ENCODE measurements at places on chromosomes 1 and 21.

- no peak for DNase-seq
These were observed 4.5 kb downstream of the SYT6 start for GRCh38 chr1:114149211-114149610.

DNA sequence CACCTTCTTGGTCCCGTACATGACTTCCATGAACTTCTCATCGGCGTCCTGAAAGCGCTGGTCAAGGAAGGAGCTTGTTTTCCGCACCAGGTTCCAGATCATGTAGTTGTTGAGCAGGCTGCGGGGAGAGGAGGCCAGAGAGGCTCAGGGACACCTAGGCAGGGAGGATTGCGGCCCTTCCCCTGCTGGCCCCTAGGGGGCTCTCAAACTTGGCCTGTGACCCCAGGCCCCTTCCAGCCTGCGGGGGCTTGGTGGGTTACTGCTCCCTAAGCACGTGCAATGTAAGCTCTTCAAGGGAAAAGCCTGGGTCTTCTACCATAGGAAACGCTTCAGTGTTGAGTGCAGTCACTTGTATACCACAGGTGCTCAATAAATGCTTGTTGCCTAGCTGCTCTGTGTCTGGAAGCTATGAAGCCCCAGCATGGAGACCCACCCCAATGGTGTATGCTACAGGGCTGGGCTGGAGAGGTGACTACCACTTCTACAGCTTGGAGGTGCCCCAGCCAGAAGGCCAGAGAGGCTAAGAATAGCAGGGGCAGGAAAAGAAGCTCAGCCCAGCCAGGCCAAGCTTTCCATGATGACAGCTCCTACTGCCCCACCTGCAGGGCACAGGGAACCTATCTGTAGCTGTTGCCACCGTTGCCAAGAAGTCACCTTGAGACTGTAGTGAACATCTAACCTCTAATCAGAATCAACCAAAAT lies 45.1 kb downstream of the ECE1 start:
- DNase-seq: no peak

- peak; percentile 46 for DNase-seq
These were observed 142.1 kb upstream of the IPO9 start for GRCh38 chr1:201686714-201687455.

DNA sequence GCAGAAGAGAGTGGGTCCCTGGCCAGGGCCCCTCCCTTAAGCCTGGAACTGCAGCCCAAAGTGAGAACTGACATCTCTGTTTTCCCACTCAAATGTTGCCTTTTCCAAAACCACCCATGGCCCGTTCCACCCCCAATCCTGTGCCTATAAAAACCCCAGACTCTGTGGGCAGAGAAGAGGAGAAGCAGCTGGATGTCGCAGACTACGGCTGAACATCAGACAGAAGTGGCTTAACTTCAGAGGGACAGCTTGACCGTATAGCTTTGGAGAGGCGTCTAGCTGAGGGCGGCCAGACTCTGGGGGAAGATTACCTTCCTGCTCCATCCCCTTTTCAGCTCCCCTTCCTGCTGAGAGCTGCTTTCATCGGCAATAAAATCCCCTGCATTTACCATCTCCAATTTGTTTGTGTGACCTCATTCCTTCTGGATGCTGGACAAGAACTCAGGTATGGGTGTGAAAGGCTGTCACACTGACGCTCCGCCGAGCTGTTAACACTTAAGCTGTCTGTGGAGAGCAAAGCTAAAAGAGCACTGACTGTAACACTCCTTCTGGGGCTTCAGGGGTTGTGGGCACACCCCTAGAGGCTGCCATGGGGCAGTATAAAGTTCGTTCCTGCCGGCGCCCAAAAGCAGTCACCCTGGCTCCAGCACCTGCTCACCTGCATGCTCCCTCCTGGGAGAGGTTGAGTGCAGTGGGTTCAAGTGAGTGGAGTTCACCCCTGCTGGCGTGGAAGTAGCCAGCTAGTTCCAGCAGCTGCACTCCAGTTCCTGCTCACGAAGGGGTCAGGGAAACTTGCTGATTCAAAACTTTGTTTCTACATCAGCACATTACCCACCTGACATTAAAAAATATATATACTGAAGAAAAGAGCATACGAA lies 19.6 kb upstream of the ERO1B start:
- no peak for DNase-seq

DNA sequence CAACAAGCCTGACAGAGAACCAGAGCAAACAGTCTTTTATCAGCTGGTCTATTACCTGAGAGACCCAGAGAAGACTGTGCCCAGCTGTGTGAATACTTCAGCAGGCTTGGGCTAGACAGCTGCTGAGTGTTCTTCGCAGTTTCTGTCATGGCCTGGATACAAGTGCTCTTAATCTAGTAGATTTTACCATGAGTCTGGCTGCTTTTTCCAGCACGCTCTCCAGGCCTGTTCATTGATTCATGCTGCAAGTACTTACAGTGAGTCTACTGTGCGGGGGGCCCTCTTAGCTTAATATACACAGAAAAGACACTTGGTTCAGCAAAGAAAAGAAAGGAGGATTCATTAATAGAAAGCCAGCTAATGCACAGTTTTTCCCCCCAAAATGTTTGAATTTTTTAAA lies 48.5 kb downstream of the RGS7 start:
- no peak for DNase-seq

DNA sequence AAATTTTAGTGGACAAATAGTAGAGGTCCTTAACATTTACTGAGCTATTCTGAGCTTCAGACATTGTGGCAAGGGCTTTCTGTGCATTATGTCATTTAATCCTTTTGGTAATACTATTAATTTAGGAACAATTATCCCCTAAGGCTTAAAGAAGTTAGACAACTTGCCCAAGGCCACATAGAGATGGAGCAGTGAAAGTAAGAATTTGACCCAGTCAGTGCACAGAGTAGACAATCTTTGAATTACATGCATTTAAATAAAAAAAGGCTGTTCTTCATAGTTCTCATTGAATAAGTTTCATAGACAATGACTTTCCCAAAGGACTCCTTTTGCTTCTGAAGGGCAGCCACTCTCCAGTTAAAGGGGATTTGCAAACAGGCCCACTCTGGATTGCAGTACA lies 142.7 kb downstream of the RUNX1 start:
- no peak for DNase-seq

- no peak for DNase-seq
These were observed 27.3 kb upstream of the BCAR3 start for GRCh38 chr1:93708734-93709481.

DNA sequence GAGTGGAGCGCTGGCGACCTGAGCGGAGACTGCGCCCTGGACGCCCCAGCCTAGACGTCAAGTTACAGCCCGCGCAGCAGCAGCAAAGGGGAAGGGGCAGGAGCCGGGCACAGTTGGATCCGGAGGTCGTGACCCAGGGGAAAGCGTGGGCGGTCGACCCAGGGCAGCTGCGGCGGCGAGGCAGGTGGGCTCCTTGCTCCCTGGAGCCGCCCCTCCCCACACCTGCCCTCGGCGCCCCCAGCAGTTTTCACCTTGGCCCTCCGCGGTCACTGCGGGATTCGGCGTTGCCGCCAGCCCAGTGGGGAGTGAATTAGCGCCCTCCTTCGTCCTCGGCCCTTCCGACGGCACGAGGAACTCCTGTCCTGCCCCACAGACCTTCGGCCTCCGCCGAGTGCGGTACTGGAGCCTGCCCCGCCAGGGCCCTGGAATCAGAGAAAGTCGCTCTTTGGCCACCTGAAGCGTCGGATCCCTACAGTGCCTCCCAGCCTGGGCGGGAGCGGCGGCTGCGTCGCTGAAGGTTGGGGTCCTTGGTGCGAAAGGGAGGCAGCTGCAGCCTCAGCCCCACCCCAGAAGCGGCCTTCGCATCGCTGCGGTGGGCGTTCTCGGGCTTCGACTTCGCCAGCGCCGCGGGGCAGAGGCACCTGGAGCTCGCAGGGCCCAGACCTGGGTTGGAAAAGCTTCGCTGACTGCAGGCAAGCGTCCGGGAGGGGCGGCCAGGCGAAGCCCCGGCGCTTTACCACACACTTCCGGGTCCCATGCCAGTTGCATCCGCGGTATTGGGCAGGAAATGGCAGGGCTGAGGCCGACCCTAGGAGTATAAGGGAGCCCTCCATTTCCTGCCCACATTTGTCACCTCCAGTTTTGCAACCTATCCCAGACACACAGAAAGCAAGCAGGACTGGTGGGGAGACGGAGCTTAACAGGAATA lies 4.2 kb downstream of the TFAP2E start:
- peak; percentile 93 for DNase-seq

- peak; percentile 39 for DNase-seq
These were observed 8.7 kb upstream of the CADM3 start for GRCh38 chr1:159162516-159163265.

GRCh38 chr1:10936998-10937901 lies 75.2 kb upstream of the TARDBP start:
- DNase-seq: no peak

DNA sequence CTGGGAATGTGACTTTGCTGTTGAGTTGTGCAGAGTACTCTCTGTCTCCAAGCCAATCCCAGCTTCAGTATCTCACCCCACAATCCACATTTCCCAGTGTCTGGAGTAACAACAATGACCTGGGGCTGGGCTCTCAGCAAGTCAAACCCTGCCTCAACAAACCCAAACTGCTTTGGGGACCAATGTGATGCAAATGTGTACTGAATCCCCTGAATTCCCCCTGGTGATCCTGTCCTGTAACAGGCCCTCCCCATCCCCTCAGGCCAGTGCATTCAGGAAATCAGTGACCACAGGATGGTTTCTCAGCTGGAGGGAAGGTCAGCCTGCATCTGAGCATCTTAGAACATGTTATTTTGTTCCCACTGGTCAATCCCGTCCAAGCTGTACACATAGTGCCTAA lies 36.7 kb upstream of the HAO2 start:
- DNase-seq: no peak

All from NB4 (cell line).